ENCODE measurements at places on chromosomes 1 and 21.

- no peak for DNase-seq
These were observed 25.2 kb upstream of the IKBKE start for GRCh38 chr1:206445116-206445515.

DNA sequence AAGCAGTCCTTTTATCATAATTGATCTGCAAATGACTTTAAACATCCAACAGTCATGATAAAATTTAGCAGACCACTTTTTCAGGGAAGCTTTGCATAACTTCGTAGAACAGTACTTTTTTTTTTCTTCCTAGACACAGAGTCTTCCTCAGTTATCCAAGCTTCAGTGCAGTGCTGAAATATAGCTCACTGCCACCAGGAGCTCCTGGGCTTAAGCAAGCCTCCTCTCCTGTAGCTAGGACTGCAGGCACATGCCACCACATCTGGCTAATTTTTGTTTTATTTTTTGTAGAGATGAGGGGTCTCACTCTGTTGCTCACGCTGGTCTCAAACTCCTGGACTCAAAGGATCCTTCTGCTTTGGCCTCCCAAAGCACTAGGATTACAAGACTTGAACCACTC lies 3.8 kb downstream of the F13B start:
- no peak for DNase-seq

GRCh38 chr1:24822887-24823286 lies 77.6 kb downstream of the CLIC4 start:
- no peak for DNase-seq

- DNase-seq = no peak
These were observed 40.9 kb downstream of the TNFRSF9 start for GRCh38 chr1:7899741-7900140.

GRCh38 chr1:14149431-14149830 lies 449.1 kb upstream of the KAZN start:
- DNase-seq = no peak

GRCh38 chr1:176785056-176785455 lies 322.1 kb downstream of the PAPPA2 start:
- no peak for DNase-seq

DNA sequence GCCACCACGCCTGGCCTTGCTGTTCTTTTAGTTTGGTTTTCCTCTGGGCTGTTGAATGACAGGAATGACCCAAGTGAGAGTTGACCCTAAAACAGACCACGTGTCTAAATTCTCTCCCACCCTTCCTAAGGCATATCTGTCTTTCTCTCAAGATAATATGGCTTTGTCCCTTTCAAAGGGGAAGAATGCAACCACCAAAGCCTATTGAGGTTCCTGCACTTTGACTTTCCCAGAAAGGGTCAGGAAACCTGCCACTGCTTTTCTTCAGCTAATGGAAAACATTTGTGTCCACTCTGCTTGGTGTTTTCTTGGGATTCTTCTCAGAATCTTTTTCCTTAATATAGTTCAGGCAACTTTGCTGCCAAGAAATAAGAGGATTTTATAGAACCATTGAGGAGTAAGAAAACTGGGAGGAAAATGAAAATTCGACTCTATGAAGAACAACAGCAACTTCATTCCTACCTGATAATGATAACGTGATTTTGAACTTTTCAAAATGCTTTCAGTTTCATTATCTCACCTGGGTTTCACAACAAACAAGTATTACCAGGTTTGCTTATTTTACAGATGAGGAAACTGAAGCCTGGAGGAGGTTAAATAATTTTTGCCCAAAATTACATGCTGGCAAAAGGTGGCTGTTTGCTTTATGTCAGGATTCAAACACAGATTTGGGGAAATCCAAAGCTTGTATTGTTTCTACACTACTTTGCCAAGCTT lies 6.9 kb downstream of the PLPP3 start:
- no peak for DNase-seq
